ENCODE measurements at places on chromosomes 5 and 9. TPM values are rescaled to one million over a fixed set of nuclear protein-coding genes. Genes with fewer than 3 reads are reported as not detected.

NR2F1 gene
- 64.5 TPM for total RNA-seq

GRCh38 chr9:124770359-124771020, 621 bp downstream of the NR6A1 start:
- DNase-seq, result peak; percentile 60

GRCh38 chr9:13478160-13478559, 198.7 kb upstream of the MPDZ start:
- DNase-seq, result no peak

EGFL7 gene
- 21.9 TPM for total RNA-seq

DNA sequence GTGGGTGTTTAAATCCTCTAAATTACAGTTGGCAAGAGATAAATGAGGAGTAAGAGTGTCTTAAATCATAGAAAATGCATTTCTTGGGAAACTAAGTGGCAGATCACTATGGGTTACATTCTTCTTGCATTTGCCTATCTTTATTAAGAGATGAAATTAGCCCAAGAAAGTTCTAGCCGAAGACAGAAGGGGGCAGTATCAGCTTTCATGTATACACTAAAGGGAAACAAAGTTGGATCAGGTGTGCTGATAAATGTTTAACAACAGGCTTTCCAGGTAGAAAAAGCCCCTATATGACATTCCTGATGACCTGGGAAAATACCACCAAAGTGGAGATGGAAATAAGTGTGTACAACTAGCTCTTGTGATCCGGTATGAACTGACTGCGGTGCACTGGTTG, 81.9 kb upstream of the TLR4 start:
- no peak for DNase-seq

DNA sequence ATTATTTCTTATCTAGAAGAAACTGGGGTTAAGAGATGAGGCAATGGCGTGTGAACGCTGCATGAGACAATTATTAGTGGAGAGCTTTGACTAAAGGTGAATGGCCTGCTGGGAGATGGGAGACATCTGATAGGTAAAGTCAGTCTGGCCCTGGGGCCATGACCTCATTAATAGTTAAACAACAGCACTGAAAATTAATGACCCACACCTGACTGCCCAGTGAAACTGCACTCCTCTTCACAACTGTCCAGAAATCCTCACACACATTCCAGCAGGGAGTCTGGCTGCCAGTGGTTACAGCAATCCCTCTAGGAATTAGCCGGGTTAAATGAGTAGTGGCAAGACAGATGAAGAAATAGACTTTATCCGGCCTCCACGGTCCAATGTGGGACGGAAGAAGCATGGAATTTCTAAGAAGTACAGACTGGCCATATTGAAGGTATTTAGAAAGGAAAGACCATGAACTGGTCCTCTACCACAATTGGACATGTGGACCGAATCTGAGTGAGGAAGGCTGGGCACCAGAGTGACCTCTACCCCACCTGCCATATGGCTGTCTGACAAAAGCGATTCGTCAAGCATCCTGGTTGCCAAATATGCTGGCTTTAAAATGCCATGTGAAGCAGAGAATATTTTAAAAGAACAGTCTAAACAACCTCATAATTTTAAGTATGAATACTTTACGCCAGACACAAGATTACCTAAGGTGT, 138.4 kb downstream of the EFNA5 start:
- no peak for DNase-seq

DNA sequence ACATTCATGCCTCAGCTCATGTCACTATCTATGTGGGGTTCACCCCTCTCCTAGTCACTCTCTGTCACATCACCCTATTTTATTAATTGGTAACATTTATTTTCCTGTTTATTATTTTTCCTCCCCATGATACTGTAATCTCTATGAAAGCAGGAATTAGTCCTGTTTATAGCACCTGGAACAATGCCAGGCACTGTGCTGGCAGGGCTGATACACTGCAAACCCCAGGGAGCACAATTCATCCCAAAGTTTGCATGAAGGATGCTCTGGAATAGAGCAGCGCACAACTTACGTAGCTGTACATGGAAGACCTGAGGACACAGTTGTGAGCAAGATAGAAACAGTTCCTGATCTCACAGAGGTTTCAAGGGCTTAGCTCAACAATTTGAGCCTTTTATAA, 103.2 kb downstream of the NSG2 start:
- no peak for DNase-seq

GRCh38 chr9:122127396-122127798, 32.2 kb downstream of the NDUFA8 start:
- no peak for DNase-seq

- DNase-seq, result no peak
Measured at GRCh38 chr5:52582313-52582712, 205.4 kb upstream of the ITGA1 start.

GRCh38 chr9:125521462-125522327, 185.3 kb downstream of the MAPKAP1 start:
- DNase-seq, result no peak

- DNase-seq, result no peak
Measured at GRCh38 chr5:79878721-79879336, 112.2 kb downstream of the MTX3 start.

NMUR2 gene
- 0.30 TPM for total RNA-seq

- peak; percentile 13 for DNase-seq
Measured at GRCh38 chr5:80249901-80250300, 5.9 kb downstream of the SERINC5 start.

DNA sequence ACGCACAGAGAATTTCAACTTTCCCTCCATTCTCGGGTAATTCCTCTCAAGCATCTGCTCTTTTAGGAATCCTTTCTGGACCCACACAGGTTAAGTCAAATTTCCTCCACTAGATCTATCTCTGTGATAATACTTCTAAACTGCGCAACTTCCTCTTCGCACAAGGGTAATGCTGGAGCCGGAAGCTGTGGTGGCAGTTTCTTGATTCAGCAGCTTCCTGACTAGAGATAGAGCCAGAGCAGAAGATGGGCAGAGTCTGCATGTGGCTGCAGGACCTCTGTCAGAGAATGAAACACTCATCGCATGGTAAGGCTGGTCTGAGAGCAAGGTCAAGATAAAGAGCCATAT, 11.1 kb upstream of the CDC42SE2 start:
- DNase-seq, result no peak

DNA sequence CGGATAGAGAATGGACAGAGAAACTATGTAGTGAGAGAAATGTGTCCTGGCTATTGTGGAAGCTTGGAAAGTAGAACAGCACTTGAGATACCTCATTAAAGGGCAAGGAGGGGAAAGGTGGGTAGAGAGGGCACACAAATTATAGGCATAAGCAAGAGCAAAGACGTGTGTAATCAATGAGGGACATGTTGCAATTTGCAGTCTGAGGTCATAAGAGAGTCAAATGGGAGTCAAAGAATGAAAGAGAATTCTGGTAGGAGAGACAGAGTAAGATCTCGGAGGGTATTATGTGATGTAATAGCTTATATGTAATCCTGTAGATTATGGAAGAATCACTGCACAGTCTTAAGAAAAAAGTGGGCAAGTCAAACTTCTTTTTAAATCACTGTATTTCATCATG, 312.0 kb upstream of the RGMB start:
- DNase-seq, result no peak

- DNase-seq, result no peak
Measured at GRCh38 chr5:127806776-127807175, 103.6 kb downstream of the CCDC192 start.

GRCh38 chr5:150473673-150474358, 24.3 kb upstream of the RPS14 start:
- DNase-seq, result no peak

GRCh38 chr9:131674425-131675421, 65.2 kb downstream of the RAPGEF1 start:
- DNase-seq, result no peak

- no peak for DNase-seq
Measured at GRCh38 chr9:106615118-106615889, 247.7 kb upstream of the ZNF462 start.

SLC26A2 gene
- 85.6 TPM for total RNA-seq

DNA sequence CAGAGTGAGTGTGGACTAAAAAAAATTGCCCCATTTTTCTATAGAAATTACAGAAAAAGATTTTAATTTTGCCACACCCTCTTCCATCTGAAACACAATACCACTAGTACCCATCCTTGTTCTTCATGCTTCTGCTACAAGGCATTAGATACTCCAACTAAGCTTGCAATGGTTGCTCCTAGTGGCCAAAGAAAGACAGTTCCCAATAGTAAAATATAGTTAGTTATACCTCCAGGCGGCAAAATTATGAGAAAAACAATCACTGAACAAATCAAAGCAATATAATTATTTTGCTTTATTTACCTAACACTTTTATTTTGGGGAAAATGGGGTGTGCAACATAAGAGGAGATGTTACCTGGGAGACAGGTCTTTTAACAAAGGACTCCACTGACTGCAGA, 101.2 kb downstream of the RAPGEF6 start:
- peak; percentile 65 for DNase-seq

ABO gene
- 0.40 TPM for total RNA-seq

SLC34A1 gene
- total RNA-seq, result not detected

DNA sequence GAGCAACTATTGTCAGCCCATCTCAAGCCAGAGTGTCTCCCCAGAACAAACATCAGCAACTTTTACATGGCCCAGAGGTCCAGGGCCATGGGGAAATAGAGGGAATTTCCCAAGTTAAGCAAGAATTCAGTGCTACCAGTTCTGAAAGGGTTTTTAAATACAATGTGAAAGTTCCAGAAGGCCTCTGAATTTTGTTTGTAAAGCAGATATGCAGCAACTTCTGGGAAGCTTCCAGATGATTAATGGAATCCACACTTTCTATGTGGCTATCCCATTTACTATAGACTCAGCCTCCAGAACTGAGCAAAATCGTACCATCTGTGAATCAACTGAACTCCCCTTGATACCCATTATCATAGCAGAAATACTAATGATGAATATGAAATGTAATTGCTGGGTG, 93.8 kb downstream of the FEM1C start:
- DNase-seq, result no peak

KLHL3 gene
- total RNA-seq, result 10.6 TPM

GRCh38 chr5:178551059-178551458, 39.1 kb downstream of the COL23A1 start:
- DNase-seq, result peak; percentile 21

TAF7 gene
- total RNA-seq, result 111 TPM

DNA sequence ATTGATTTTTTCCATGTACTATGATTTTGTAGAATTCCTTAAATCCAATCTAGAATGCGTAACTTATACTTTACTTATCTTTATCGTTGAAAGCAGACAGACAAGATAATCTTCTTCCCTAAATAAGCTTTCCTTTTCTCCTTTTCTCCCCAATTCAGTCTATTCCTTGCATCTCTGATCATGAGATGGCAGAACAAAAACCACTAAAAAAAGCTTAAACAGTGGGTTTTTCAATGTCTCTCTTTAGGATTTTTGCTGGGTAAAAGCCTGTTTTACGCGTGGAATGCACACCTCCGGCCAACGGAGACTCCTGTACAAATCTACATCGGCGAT, 755 bp downstream of the CDKN2B start:
- DNase-seq, result peak; percentile 59

UBE2D2 gene
- total RNA-seq, result 108 TPM

DNA sequence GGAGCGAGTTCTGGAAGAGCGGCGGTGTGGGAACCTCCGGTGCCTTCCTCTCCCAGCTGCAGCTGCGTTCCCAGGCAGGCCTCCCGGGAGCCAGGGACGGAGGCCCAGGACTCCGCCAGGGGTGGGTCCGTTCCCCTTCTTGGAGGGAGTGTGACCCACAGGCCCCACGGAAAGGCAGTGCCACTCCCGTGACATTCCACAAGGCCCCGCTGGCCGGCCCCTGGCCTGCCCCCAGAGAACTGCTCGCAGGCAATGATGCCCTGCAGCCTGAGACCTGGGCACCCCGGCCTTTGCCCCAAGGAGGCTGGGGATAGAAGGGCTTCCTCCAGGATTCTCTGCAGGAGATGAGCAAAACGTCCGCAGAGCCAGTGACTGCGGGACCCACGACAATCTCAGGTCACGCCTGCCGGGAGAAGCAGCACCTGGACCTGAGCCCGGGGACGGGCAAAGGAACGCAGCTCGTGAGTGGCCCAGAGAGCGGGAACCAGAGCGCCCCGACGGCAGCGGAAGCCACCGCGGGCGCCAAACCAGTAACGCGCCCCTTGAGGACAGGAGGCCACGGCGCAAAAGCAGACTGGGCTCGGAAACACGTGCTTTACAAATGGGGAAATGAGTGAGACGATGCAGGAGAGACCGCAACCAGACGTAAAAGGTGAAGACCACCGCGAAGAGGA, 9.3 kb downstream of the OBP2B start:
- DNase-seq, result peak; percentile 69

ITGA1 gene
- 64.0 TPM for total RNA-seq

FIBCD1 gene
- total RNA-seq, result 1.4 TPM

GRCh38 chr5:1743061-1743768, 56.4 kb downstream of the MRPL36 start:
- DNase-seq, result no peak

- peak; percentile 54 for DNase-seq
Measured at GRCh38 chr9:133184971-133185370, 21.3 kb upstream of the GBGT1 start.

DNA sequence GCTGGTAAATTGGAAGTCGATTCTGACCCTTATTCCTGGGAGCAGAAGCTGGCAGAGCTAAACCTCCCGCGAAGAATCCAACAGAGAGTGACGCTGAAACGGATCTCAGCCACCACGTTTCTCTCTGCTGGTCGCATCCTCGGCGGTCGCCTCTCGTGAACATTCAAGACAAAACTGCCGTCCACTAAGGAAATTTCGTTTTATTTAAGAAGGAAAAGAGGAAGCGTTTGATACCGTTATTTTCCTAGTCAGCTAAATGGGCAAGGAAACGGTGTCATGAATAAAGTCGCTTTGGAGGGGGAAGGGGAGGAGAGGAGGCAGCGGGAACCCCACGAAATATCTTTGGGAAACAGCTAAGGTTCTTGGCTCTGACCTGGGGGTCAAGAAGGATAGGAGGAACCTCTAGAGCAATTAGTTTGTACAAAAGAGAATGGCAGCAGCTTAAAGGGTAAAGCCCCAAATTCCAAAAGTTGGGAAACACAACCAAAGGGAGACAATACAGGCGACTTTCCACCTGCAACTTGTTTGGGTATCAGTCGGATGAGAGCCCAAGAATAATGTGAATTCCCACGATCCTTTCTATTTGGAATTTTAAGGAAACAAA, 1.9 kb downstream of the FOXB2 start:
- DNase-seq, result peak; percentile 72

- DNase-seq, result peak; percentile 82
Measured at GRCh38 chr5:146877783-146878475, 628 bp downstream of the PPP2R2B start.

RMRP gene
- 17,832 TPM for total RNA-seq

DNA sequence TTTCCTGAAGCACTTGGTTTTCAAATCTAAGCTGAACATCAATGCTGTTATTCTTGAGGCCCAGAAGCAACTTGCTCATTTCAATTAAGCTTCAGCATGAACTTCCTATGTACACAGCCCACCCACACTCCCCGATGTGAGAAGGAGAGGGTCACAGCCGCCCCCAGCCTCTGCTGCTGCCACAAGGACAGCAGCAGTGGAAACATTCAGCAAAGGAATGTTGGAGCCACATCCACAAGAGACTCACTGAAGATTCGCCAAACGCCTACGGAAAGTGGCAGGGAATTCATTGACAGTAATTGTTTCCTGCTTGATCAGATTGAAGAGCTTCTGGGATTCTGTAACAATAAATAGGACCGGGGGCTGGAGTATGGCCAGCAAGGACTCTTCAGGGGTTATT, 2.9 kb downstream of the TGFBI start:
- DNase-seq, result no peak

Data from spinal cord (tissue), 10 donors.